ENCODE measurements at places on chromosomes 6 and 20.

DNA sequence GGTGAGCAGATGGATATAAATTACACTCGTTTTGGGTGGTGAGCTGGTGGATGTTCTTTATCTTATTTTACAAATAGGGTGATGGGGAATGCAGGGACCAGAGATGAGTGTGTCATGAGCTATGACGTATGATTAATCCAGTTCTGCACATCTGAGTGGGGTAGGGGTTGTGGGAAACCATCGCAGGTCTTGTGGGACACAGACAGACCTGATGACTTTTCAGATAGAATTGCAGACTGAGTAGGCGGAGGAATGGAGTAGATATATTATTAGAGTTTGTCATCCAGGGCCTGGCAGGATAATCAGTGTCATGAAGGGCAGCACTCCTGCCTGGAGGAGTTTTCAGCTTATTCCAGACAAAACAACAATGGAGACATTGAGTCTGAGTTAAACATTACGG is 12.9 kb upstream of the DSP start:
- DNase-seq = no peak

DNA sequence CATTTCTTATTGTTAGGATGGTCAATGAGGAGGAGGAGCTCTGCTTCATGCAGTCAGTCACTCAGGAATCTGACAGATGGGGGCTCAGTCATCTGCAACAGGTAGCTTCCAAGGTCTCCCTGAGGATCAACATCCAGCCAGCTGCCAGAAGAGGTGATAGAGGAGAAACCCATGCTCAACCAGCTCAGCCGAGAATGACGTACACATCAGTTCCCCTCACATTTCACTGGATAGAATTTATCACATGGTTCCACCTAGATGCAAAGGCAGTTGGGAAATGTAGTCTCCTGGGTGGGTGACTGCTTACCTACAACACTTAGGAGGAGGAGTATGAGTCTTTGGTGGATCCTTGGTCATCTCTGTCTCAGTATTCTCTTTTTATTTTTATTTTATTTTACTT is 144.5 kb downstream of the CEBPB start:
- DNase-seq = no peak

GRCh38 chr6:52233975-52234823 is 10.1 kb downstream of the IL17F start:
- no peak for DNase-seq

DNA sequence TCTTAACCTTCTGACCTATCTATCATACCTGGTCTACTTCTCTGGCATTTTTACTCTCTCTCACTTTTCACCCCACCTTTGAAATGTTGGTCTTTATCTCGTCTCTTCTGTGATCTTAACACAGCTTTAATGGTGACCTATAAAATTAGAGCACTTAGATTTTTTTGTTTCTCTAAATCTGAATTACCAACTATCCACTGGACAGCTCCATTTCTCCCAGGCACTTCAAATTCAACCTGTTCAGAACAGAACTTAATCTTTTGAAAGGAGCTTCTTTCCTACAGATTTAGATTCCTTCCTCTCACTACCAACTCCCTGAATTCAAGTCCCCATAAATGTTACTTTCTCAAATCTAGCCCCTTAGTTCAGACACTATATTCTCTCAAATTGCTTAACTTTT is 15.0 kb upstream of the MTFR2 start:
- no peak for DNase-seq

- DNase-seq = no peak
These were observed 235.4 kb upstream of the BTBD3 start for GRCh38 chr20:11682285-11682684.

- no peak for DNase-seq
These were observed 108.1 kb upstream of the SCP2D1 start for GRCh38 chr20:18705490-18705889.

GRCh38 chr20:53586640-53587039 is 7.0 kb downstream of the ZNF217 start:
- DNase-seq = no peak

DNA sequence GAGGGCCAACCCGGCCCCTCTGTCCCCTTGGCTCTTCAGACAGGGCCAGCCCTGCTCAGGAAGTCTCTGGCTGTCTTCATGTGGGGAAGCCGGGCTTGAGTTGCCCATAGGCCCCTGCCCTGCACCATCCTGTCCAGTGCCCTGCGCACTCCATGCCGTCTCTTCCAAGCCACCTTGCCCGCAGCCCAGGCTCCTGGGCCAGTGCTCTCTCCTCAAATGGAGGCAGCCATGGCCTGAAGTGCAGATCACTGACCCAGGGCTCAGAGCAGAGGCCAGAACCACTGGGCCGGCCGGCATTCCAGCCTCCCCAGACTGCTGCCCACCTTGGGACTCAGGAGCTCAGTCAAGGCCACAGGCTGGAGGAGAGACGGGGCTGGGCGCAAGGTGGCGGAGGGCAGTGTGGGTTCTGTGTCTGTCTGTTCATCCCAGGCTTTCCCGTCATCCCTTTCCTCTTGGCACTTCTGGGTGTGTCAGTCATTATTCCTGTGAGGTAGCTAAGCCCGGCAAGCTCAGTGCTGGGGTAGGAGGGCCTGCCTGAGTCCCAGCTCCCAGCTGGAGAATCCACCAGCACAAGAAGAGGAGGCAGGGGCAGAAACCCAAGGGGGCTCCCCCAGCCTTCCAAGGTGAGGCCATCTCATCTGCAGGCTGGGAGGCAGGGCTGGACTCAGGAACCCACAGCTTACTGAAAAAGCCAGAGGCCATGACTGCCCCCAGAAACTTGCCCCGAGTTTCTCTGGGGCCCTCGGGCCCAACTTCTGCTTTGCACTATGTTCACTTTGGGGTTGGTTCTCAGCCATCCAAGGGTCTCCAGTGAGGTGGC is 22.4 kb downstream of the SDCBP2 start:
- no peak for DNase-seq

- DNase-seq = no peak
These were observed 52.2 kb downstream of the MYH7B start for GRCh38 chr20:35007891-35008290.

DNA sequence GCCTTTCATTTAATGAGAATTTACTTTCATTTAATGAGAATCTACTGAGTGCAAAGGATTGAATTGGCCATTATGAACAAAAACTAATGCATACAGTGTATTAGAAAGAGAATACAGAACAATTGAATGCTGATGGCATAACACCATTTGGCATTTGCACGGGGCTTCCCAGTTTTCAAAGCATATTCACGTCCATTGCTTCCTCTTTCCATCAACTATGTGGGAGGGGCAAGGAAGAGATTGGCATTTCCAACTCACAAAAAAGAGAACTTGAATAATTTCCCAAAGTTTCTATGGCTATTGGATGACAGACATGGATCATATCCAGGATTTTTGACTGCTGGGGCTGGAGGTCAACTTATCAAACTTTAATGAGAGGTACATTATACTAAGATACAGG is 23.2 kb upstream of the ARG1 start:
- no peak for DNase-seq

- no peak for DNase-seq
These were observed 21.9 kb downstream of the MYH7B start for GRCh38 chr20:34977365-34978091.

DNA sequence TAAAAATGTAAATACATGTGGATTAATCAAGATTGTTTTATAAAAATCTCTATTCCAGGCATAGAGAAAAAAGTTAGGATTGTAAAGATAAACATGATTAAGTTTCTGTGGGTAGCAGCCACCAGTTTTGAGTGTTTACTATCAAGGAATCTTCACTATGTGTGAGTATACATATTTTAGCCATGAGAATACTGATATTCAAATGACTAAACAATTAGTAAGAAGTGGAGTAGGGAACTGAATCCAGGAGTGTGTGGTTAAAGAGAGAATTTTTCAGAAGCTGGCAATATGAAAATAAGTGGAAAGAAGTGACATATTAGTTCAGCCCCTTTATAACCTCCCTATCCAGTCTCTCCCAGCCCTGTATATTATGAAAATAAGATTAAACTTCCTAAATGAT is 10.3 kb downstream of the ELOVL2 start:
- no peak for DNase-seq

DNA sequence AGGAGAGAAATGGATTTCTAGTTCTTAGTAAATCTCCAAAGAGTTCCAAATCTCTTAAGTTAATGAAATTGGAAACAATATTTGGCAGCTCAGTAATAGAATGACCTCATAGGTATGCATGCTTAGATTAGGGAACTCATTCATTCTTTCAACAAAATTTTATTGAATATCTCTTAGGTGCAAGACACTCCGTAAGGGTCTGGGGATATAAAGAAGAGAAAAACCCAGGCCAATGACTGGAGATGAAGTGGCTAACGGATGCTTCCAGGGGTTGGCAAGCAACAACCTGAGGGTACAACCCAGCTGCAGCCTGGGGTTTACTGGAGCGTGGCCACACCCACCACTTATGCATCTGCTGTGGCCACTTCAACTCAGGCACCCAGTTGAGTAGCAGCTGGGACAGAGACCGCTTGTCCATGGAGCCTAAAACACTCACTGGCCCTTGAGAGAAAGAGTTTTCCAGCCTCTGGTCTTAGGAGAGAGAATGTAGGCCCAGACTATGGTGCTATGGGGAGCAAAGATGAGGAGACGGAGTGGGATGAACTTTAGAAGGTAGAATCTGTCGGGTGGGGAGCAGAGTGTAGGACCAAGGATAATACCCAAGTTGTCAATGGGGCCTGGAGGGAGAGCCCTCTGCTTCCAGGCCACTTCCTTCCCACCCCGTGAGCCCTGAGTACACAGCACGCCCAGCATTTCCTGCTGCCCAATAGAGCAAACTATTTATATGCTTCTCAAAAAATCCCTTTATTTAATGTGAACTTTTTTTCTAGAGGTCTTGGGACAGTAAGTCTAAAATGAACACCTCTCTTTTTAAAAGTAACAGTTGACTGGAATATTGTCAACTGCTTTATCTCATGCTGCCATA is 46.8 kb upstream of the PXDC1 start:
- DNase-seq = no peak

GRCh38 chr6:39217177-39217864 is 12.0 kb downstream of the KCNK5 start:
- no peak for DNase-seq

DNA sequence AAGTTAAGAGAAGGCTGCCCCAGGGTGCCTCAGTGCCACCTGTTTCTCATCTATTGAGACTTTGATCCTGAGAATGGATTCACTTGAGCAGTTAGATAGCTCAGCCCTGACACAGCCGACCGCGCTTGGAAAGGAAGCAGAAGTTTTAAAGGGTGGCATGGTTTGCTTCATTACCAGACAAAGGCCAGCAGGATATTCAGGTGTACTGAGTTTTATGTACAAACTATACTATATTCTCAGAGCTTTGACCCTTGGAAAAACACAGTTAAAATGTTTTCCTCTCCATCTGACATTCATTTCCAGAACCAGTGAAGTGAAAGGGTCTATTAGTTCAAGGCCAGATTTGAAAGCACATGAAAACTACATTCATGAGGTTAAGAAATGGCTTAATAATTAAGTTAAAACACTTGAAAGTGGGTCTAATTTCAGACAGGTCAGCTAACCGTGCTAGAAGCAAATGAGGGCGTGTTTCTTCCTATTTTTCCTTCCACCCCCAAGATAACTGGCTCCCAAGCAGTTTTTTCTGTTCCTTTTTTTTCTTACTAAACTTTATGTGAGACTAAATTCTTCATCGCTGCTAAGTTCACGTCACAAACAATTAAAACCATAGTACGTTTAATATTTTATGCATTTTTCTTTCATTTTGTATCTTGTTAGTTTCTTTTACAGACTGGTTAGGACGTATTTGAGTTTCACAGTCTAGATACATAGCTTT is 385.3 kb upstream of the SOX4 start:
- no peak for DNase-seq

DNA sequence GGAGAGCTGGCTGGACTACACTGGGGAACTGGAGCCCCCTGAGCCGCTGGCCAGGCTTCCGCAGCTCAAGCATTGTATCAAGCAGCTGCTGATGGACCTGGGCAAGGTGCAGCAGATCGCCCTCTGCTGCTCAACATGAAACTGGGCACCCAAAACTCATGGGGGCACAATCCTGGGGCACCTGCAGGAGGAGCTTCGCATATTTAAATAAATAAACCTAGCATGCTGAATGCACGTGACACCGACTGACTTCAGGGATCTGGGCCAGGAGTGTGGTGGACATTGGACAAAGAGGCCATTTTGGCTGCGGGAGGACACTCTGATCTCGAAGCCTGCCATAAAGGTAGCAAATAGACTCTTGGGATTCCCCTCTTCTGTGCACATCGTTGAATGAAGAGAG is 6.8 kb downstream of the SCAND1 start:
- no peak for DNase-seq

- no peak for DNase-seq
These were observed 31.0 kb upstream of the ZNFX1 start for GRCh38 chr20:49308875-49309274.

GRCh38 chr6:72974276-72974675 is 251.0 kb downstream of the KHDC1L start:
- DNase-seq = no peak

DNA sequence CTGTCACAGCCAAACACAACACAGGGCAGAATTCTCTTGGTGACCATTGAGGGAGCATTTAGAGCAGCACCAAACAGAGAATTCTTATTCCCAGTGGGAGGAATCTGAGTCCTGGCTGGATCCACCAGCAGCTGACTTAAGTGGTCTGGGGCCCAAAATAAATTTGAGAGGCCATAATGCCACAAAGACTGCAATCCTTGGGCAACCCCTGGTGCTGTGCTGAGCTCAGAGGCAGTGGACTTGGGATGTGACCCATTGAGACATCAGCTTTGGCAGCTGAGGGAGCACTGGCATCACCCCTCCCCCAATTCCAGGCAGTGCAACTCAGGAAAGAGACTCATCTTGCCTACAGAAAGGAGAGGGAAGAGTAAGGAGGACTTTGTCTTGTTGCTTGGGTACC is 48.6 kb upstream of the THBS2 start:
- no peak for DNase-seq

DNA sequence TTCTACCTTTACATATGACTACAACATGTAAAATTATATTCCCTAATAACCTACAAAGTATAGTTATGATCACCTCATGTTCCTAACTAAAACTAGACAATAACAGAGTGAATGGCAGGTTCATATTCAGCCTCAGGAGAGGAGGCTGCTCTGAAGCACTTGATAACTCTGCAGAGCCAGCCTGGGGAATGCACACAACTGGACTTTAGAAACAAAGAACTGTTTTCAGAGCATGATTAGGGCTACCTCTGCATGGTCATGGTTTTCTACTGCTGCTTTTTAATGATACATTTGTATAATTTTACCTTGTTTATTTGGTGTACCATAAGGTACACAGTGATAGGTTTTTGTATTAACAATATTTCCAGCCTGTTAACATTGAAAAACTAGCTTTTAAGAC is 50.3 kb downstream of the TRPC4AP start:
- no peak for DNase-seq
